Progenitor cell of endocrine pancreas (in vitro differentiated cells): ENCODE measurements at places on chromosomes 6 and 20. TPM values are rescaled to one million over a fixed set of nuclear protein-coding genes. Genes with fewer than 3 reads are reported as not detected.

DNA sequence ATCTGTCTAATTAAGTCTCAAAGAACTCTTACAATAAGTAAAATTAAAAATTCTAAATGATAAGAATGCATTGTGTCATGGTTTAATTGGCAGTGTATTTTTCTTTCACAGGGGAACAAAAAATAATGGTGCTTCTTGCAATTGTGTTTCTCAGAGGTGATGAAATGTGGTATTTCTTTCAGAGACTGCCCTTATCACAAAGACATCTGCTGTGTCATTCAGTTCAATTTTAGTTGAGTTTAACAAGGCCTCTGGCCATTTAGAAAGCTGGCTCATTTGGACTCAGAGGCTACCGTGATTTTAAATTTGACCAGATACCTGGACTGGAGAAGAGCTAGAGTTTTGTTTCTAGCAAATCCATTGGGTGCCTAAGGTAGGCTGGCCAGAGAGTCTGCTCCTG, 23.6 kb upstream of the ZNF831 start:
- DNase-seq: no peak

- DNase-seq: no peak
Observed at GRCh38 chr6:35079311-35080000, 61.7 kb downstream of the TCP11 start.

GRCh38 chr6:94270091-94270948, 851.0 kb upstream of the EPHA7 start:
- no peak for DNase-seq

- DNase-seq: no peak
Observed at GRCh38 chr6:121335087-121336008, 1.1 kb upstream of the TBC1D32 start.

GRCh38 chr6:169932491-169932890, 181.1 kb downstream of the ERMARD start:
- DNase-seq: no peak

DNA sequence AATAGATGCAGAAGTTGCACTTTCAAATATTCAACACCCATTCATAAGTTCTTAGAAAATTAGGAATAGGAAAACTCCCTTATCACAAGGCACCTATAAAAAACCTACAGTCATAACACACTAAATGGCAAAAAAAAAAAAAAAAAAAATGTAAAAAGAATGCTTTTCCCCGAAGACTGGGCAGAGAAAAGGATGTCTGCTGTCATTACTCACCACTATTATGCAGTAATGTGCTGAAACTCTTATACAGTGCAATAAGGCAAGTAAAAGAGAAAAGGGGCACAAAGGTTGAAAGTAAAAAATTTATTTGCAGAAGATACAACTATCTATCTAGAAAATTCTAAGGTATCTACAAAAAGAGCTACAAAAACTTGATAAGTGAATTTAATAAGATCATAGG, 607.8 kb upstream of the ARID1B start:
- DNase-seq: no peak

DNA sequence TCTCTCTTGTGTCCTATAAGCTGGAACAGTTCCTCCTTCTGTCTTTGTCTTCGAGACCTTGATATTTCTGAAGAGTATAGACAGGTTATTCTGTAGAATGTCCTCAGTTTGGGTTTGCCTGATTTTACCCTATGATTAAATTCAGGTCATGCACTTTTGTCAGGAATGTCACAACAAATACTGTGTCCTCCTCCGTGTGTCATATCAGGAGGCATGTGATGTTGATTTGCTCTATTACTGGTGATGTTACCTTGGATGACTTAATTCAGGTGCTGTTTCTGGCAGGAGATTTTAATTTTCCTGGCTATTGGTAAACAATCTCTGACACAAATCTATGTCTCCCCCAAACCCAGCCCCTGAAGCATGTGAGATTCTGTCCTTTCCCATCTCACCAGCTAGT, 33.3 kb upstream of the CHMP4B start:
- DNase-seq: no peak

The TTK gene
- total RNA-seq: 20.6 and 22.1 TPM in 2 replicates

The HSP90AB1 gene
- total RNA-seq: 1,214 and 1,216 TPM in 2 replicates

The CLDN20 gene
- not detected in 2 replicates for total RNA-seq

The ATP5F1E gene
- total RNA-seq: 55.9 and 69.7 TPM in 2 replicates
